ENCODE measurements at places on chromosomes 2 and 18. TPM values are rescaled to one million over a fixed set of nuclear protein-coding genes. Genes with fewer than 3 reads are reported as not detected.

DNA sequence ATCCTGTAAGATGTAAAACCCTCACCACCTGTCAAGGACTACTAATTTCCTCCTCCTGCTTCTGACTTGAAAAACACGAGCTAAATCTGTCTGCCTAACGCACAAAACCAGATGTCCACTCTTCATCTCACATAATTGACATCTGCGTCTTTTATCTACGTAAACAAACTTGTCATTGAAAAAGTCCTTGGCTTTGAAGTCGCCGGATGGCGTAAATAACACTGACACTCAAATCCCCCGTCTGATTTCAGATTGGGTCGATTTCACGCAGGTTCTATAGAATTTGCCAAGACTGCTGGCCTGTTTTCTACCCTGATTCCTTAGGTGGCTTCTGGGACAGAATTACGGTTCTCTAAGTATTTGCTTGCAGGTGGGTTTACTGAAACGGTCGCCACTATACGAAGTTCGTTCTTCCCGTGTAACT is 539 bp upstream of the MOB4 start:
- DNase-seq, result no peak

DNA sequence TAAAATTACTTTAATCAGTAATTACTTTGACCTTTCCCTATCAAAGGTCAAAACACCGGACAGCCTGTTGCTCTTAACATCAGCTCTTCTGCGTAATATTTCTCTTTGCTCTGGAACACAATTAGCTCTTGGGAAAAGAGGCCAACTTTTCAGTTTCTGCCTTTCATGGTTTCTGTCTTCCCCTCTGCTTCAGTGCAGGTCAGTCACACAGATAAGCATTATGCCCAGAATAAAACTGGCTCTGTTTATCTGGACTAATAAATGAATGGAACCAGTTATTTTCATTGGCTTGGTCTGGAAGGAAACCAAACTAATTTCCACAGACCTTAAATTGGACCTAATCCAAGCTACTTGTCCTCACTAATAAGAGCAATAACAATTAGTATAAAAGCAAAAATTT is 26.2 kb upstream of the GALNT3 start:
- no peak for DNase-seq

- peak; percentile 86 for DNase-seq
Measured at GRCh38 chr2:157838442-157839161, 37.5 kb downstream of the ACVR1 start.

- DNase-seq, result no peak
Measured at GRCh38 chr2:84640411-84640810, 124.1 kb downstream of the DNAH6 start.

- no peak for DNase-seq
Measured at GRCh38 chr2:221451862-221452788, 120.0 kb downstream of the EPHA4 start.

DNA sequence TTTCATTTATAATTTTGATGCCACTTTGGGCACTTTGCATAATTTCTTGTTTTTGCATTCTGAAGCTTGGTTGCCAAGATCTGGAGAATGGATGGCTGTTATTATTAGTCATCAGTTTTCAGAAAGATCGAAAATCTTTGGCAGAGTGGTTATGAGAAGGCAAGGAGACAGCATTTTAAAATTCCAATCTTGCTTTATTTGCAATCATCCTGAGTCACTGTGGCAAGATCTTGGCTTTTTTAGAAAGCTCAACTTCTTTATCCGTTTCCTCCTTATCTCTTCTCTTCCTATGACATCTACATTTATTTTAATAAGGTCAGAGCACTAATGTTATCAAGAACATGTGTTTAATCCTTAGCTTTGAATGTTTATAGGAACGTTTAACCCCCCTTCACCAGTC is 31.1 kb upstream of the EIF2AK3 start:
- peak; percentile 19 for DNase-seq

DNA sequence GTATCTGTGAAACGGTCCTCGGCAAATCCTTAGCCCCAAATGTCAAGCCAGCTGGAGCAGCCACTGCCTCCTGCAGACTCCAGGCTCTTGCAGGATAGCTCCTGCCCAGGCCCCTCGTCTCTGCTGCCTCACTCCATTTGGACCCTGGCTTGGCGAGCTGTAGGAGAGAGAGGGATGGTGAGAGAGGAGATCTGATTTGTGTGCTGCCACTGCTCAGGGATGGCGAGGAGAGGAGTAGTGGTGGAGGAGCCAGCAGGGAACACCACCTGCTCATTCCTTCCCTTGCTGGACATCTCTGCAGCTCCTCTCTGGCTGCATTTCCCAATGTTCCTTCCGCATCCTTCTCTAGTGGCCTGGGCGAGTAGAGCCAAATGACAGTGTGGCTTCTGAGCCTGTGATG is 109.1 kb upstream of the NCK2 start:
- DNase-seq, result no peak

- DNase-seq, result no peak
Measured at GRCh38 chr2:241019441-241020139, 21.2 kb downstream of the SNED1 start.

- no peak for DNase-seq
Measured at GRCh38 chr18:49857708-49858107, 44.4 kb upstream of the ACAA2 start.

GRCh38 chr2:219448776-219449341 is 14.2 kb downstream of the SPEG start:
- DNase-seq, result no peak

- DNase-seq, result no peak
Measured at GRCh38 chr2:20481798-20482405, 35.0 kb downstream of the RHOB start.

DNA sequence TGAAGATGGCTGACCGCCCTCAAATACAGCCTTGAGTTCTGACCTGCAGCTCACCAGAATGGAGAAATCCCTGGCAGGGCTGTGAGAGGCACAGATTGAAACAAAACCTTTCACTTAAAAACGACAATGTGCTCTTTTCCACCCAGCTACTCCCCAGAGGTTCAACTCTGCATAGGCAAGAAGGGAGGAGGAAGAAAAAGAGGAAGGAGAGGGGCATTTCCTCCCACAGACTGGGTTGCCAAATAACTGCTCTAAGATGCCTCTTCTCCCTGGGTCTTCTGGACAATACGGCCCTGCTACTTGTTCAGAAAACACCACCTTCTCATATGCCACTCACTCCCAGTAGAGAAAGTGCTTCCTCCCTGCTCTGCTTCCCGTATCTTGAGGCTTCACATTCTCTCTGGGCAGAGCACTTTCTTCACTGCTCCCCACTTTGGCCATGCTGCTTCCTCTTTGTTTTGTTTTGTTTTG is 136.4 kb upstream of the SLC1A4 start:
- no peak for DNase-seq

DNA sequence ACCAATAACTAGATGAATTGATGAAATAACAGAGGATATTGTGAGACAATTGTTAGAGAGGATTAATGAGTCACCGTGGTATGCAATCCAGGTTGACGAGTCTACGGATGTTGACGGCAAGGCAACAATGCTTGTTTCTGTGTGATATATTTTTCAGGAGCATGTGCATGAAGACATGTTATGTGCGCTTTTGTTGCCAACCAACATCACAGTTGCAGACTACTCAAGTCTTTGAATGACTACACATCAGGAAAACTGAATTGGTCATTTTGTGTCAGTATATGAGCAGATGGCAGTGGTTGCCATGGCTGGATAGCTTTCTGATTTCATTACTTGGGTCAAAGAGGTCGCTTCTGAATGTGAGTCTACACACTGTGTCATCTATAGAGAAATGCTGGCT is 96.8 kb upstream of the CRACDL start:
- DNase-seq, result peak; percentile 4

DNA sequence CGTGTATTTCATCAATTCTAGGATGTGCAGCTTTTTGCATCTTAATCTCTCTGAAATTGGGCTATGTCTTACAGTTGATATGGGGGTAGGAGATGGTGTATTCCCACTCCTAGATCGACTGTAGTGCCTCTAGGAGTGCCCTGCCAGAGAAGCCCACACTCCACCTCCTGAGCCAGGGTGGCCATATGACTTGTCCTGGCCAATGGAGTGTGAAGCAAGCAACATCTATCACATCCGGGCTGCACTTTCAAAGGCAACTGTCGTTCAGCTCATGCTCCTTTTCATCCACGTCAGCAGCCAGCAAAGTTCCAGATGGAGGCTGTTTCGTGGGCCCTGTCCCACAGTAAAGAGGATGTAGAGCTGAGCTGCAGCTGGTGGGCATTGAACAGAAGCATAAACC is 149.4 kb upstream of the SLC1A4 start:
- DNase-seq, result peak; percentile 20

DNA sequence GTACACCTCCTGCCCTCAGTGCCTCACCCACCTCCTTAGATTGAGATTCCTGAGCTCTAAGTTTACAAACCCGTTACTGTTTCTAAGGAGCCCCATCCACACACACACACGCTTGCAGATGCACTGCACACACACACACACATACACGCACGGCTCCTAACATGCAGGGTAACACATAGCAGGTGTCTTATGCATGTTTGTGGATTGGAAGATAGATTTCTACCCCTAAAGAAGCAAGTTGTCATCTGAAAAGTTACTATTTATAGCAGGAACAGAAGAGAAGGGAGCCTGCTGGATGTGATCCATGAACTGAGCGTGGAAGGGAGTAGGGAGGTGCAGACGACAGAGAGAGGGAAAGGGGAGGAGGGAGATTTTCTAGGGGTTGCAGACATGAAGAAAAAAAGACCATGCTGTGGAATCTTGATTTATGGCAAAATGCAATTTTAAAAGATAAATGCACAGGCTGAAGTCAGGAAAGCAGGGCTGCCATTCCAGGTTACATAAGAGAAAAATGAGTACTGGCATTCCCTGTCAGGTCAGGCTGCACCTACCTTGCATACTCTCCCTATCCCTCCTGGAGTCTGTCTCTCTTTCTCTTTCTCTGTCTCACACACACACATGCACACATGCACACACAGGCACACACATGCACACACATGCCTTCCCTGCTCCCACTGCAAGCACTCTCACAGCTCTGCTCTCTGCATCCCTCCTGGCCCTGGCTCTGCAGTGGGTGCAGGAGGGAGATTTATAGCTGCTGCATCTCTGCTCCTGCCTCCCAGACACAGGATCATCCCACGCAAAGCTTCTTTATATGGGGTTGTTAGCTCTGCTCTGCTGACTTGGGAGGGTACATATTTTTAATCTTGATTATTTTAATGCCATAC is 192.6 kb upstream of the MYT1L start:
- no peak for DNase-seq

DNA sequence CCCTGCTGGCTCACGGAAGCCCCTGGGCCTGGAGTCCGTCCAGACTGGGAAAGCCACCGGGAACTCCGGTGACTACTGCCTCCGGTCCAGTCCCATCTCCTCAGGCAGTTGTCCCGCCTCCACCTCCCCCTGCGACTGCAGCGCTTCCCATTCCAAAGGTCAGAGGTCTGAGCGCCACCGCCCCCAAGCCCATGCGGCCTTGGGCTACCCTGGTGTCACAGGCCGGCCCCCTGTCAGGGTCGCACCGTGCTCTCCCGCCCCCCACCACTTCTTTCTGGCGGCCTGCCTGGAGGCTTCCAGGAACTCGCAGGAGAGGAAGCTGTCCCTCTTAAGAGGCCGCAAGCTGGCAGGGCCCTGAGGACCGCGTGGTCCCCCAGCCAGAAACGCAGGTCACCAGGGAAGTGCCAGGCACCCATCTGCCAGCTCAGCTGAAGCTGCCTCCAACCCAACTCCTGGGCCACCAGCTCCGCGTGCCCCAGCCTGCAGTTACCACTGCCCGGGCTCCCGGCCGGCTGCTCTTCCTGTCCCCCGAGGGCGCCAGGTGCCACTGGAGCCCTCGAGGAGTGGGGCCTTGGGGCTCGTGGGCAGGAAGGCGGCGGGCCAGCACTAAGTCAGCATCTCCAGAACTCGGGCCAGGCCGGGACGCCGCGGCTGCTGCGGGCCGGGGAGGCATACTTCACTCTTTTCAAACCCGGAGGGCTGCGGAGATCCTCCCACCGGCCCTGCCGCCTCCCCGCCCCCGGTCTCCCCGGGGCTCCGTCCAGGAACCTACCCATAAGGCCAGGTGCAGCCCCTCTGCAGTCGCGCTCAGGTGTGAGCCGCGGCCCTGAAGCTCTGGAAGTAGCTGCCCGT is 83.3 kb upstream of the POMC start:
- peak; percentile 60 for DNase-seq

DNA sequence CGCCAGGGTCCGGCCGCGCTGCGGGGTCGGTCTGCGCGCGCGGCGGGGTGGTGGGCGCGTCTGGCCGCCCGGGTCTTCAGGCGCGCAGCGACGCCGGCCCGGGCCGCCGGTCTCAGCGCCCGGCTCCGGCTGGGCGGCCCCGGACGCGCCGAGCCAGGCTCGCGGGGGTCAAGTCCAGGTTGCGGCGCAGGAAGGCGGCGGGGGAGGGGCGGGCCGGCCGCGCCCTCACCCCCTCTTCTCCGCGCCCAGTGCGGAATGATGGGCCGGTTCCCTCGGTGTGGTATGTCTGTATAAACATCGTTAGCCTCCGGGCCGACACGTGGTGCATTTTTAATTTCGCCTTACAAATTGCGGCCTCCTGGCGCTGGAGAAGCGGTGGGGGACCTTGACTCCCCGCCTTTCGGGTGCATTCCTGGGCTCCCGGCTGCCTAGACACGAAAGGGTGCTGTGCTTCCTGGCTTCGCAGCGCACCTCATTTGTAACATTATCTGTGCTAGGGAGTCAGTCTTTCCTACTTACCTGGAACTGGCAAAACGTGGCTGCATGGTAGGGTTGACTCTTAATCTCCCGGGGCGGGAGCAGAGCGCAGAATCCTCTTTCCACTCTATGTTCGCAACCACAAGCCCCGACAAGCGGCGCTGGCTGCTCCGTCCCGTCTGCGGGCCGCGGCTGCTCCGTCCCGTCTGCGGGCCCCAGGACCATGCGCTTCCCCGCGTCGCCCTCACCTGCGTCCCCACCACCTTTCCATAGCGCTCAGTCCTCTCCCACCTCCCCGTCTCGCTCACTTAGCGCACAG is 69.0 kb downstream of the CTAGE1 start:
- peak; percentile 79 for DNase-seq

DNA sequence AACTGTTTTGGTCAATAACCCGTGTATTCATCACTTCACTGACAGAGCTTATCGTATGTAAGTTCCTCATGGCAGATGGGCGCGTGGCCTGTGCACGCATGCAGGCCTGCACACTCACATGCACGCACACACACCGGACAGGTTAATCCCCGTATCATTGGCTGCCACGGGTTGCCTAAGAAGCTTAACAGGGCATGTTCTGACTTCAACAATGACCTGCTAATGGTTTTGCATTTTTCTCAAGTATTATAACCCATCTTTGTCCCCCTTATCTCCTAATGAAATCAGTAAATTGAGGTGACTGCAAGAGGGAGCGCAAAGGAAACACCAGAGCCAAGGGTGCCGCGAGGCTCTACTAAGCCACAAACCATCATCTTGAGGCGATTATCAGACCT is 399.0 kb upstream of the ID2 start:
- no peak for DNase-seq

GRCh38 chr2:223099561-223099960 is 47.6 kb downstream of the KCNE4 start:
- DNase-seq, result no peak

Gene CD207
- not detected for total RNA-seq

Gene TRIM43B
- total RNA-seq, result not detected

Gene ALLC
- total RNA-seq, result 0.11 TPM

Gene RAB6D
- not detected for total RNA-seq

Gene ATAD2B
- total RNA-seq, result 7.9 TPM

Gene COX7A2L
- total RNA-seq, result 205 TPM

Gene IL36G
- 0.80 TPM for total RNA-seq

Gene TLX2
- total RNA-seq, result not detected

Gene DCC
- total RNA-seq, result not detected

Gene ST8SIA5
- total RNA-seq, result 0.03 TPM

Gene HOXD4
- 2.5 TPM for total RNA-seq

Gene SPATS2L
- total RNA-seq, result 66.2 TPM

Gene FZD7
- total RNA-seq, result 12.0 TPM

Gene CCDC88A
- 58.7 TPM for total RNA-seq

Gene FHOD3
- 17.8 TPM for total RNA-seq

Measured in Daoy (cell line).